ENCODE measurements at places on chromosomes 7 and 10. TPM values are rescaled to one million over a fixed set of nuclear protein-coding genes. Genes with fewer than 3 reads are reported as not detected.

Gene TMEM196
- not detected for total RNA-seq

Gene CALML3
- total RNA-seq, result not detected

Gene GIMAP6
- 1.2 TPM for total RNA-seq

- H3K27me3 ChIP-seq, result peaks cover 18% of the 10 kb centered on the region
- no peak overlapping the region for H3K4me3 ChIP-seq
- DNase-seq, result no peak
- H3K4me1 ChIP-seq, result no peaks in the 10 kb centered on the region
- no peaks in the 10 kb centered on the region for H3K36me3 ChIP-seq
These were observed 119.1 kb upstream of the KMT2E start for GRCh38 chr7:104894726-104895521.

DNA sequence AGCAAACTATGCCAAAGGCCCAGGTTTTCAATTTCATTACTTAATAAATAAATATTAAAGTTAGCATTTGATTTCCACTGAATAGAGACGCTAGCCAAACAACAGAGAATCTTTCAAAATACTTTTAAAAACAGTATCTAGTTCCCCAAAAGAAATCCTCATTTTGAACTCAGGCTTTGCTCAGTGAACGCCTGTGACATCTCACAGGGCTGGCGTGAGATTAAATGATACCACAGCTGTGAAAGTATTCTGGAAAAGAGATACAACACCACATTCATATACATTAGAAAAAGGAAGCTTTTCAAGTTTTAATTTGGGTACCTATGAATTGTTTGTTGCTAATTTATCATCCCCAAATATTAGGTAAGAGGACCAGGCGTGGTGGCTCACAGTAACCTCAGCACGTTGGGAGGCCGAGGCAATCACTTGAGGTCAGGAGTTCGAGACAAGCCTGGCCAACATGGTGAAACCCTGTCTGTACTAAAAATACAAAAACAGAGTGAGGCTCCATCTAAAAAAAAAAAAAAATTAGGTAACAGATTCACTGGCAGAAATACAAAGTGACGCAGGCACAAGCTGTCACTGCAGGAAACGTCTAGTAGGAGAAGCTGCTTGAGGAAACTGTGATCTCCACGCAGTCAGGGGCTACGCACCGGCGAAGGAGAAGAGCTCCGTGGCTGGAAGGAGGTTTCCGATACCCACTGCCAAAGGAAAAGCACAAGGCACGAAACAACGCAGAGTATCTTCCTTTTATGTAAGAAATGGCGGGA, 50.0 kb downstream of the AMZ1 start:
- H3K36me3 ChIP-seq, result peaks cover 4% of the 10 kb centered on the region
- H3K4me3 ChIP-seq, result no peak overlapping the region
- no peak for DNase-seq
- no peaks in the 10 kb centered on the region for H3K27me3 ChIP-seq
- peaks cover 1% of the 10 kb centered on the region for H3K4me1 ChIP-seq

- no peaks in the 10 kb centered on the region for H3K4me1 ChIP-seq
- H3K27ac ChIP-seq, result no peak overlapping the region
- no peak overlapping the region for H3K4me3 ChIP-seq
- DNase-seq, result no peak
- no peaks in the 10 kb centered on the region for H3K36me3 ChIP-seq
- no peaks in the 10 kb centered on the region for H3K27me3 ChIP-seq
These were observed 106.4 kb upstream of the TCF7L2 start for GRCh38 chr10:112843623-112844022.

DNA sequence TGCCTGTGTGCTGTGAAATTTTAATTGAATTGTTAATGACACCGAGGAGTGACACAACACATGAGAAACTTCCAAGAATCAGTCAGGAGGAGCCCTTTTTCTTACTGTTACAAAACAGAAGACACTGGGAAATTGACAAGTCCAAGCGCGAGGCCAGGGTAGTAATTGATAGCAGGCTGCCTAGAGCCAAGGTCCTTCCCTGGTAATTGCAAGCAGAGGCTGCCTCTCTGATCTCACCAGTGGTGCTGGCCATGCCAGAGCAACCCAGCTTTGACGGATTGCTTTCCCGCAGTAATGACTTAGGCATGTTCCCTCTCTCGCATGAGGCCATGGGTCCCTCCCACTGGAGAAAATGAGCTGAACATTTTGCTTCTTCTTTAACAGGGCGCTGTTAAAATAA, 111.5 kb downstream of the LRMDA start:
- H3K27me3 ChIP-seq, result peaks cover 55% of the 10 kb centered on the region
- no peaks in the 10 kb centered on the region for H3K36me3 ChIP-seq
- no peak for DNase-seq
- peaks cover 10% of the 10 kb centered on the region for H3K4me1 ChIP-seq
- no peak overlapping the region for H3K27ac ChIP-seq

DNA sequence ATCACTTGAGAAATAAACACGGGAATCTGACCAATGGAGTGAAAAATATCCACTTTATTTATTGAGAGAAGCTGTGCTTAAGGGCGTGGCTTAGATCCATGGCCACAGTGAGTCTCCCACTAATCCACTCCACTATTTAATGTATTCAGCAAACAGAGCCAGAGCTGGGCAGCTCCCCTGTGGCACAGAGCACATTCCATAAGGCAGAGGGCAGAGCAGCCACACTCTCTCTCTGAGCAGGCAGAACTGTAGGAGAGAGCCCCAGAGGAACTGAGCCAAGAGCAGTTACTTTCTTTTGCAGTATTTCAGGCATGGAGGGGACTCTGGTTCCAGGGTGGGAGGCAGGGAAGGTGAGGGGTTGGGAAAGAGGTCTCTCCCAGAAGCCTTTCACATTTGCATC, 106.0 kb downstream of the GALNT17 start:
- no peak for DNase-seq
- H3K36me3 ChIP-seq, result no peaks in the 10 kb centered on the region
- H3K27me3 ChIP-seq, result no peaks in the 10 kb centered on the region
- no peaks in the 10 kb centered on the region for H3K4me1 ChIP-seq
- H3K4me3 ChIP-seq, result no peak overlapping the region

DNA sequence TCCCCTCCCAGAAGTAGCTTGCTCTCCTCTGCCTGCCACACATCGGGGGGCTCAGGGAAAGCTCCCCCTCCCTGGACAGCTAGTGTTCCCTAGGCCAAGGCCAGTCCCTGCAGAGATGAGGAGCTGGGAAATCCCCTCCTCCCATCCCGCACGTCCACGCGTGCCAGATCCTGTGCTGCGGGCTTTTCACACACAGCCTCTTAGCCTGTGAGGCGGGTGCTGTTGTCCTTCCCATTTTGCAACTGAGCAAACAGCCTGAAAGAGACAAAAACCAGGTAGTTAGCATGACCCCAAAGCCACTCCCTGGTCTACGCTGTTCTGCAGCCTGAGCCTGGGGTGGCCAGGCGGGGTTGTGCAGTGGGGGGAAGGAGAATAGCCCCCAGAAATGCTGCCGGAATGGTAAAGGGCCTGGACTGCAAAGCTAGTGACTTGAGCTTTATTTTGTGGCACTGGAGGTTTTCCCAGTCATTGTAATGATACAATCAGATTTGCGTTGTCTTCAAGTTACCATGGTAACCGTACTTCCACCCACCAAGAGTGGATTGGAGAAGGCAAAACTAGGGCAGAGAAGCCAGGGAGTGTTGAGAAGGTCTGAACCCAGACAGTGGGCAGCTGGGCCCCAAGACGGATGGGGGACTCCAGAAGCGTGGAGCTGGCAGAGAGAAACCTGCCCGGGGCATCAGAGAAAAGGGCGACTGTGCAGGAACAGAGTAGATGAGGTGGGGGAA, 98.6 kb upstream of the KCTD7 start:
- H3K4me3 ChIP-seq, result no peak overlapping the region
- no peaks in the 10 kb centered on the region for H3K4me1 ChIP-seq
- no peaks in the 10 kb centered on the region for H3K27me3 ChIP-seq
- DNase-seq, result no peak

DNA sequence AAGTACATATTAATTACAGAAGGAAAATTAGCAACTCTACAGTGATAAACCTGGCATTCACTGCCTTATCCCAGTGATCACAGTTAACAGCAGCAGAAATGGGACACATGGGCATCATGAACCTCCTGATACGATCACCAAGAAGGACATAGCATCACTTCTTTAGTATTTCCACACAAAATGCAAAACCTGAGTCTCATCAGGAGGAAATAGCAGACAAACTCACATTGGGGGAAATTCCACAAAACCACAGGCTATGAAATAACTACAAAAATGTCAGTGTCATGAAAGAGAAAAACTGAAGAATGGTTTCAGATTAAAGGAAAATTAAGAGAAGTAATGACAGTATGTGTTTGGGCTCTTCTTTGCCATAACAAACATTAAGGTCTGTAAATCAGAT, 12.0 kb upstream of the PURB start:
- no peaks in the 10 kb centered on the region for H3K4me1 ChIP-seq
- no peak overlapping the region for H3K27ac ChIP-seq
- no peak for DNase-seq
- H3K4me3 ChIP-seq, result no peak overlapping the region

DNA sequence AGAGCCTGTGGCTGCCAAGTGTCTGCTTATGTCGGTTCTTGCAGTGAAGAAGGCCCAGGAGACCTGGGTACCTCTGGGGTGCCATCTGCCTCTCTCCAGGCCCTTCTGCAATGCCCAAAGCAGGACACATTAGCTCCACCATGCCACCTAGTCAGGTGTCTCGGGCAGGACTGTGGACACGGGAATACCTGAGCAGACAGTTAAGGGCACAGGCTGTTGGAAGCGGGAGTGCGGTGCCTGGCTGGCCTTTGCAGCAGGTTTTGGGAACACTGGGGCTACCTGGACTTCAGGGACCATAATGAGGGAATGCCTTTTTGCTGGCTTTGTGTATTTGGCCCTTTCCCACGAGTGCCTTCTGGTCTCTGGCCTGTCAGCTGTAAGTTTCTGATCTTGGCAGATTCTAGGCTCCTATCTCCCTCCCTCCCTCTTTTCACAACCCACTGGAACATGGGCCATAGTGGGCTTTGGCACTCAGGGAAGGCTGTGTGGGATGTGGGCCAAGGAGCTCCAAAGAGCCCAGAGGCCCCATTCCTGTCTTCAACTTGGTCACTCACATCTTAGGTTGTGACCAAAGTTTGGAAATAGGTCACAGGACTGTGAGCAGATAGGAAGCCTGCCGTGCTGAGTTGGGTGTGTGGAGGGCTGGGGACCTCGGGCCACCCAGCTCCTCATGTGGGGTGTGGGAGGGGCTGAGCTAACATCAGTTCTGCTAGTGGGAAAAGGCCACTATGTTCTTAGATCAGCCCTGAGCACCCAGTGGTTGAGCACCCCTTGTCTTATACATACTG, 41.5 kb upstream of the CXCL12 start:
- no peaks in the 10 kb centered on the region for H3K36me3 ChIP-seq
- peaks cover 17% of the 10 kb centered on the region for H3K27me3 ChIP-seq
- no peak overlapping the region for H3K27ac ChIP-seq
- H3K4me1 ChIP-seq, result no peaks in the 10 kb centered on the region

- H3K36me3 ChIP-seq, result no peaks in the 10 kb centered on the region
- H3K27me3 ChIP-seq, result no peaks in the 10 kb centered on the region
- no peak overlapping the region for H3K4me3 ChIP-seq
- no peak for DNase-seq
These were observed 100.6 kb upstream of the ELMO1 start for GRCh38 chr7:37549076-37549931.

- no peaks in the 10 kb centered on the region for H3K4me1 ChIP-seq
- no peaks in the 10 kb centered on the region for H3K36me3 ChIP-seq
- no peak overlapping the region for H3K27ac ChIP-seq
- no peak for DNase-seq
- H3K4me3 ChIP-seq, result no peak overlapping the region
- H3K27me3 ChIP-seq, result peaks cover 9% of the 10 kb centered on the region
These were observed 181.6 kb downstream of the PTPN20 start for GRCh38 chr10:47092831-47093230.

GRCh38 chr7:132179080-132179430, 397.2 kb downstream of the PLXNA4 start:
- DNase-seq, result no peak
- no peaks in the 10 kb centered on the region for H3K4me1 ChIP-seq
- H3K27ac ChIP-seq, result no peak overlapping the region
- H3K36me3 ChIP-seq, result no peaks in the 10 kb centered on the region
- no peak overlapping the region for H3K4me3 ChIP-seq

GRCh38 chr7:98322331-98323270, 41.1 kb downstream of the BRI3 start:
- no peaks in the 10 kb centered on the region for H3K4me1 ChIP-seq
- no peaks in the 10 kb centered on the region for H3K27me3 ChIP-seq
- no peak overlapping the region for H3K4me3 ChIP-seq

GRCh38 chr7:108382932-108383331, 73.3 kb downstream of the NRCAM start:
- H3K27ac ChIP-seq, result no peak overlapping the region
- no peak overlapping the region for H3K4me3 ChIP-seq
- no peaks in the 10 kb centered on the region for H3K36me3 ChIP-seq

DNA sequence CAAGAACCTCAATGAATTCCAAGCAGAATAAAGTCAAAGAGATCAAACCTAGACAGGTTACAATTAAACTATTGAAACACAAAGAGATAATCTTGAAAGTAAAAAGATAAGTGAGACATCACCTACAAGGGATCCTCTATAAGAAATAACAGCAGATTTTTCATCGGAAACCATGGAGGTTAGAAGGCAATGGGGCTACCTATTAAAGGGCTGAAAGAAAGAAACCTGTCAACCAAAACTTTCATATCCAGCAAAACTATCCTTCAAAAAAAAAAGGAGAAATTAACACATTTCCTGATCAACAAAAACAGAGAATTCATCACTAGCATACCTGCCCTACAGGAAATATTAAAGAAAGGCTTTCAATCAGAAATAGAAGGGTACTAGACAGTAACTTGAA, 244.9 kb downstream of the ARHGAP12 start:
- DNase-seq, result no peak
- H3K4me1 ChIP-seq, result no peaks in the 10 kb centered on the region
- H3K4me3 ChIP-seq, result no peak overlapping the region
- H3K36me3 ChIP-seq, result no peaks in the 10 kb centered on the region
- no peak overlapping the region for H3K27ac ChIP-seq

DNA sequence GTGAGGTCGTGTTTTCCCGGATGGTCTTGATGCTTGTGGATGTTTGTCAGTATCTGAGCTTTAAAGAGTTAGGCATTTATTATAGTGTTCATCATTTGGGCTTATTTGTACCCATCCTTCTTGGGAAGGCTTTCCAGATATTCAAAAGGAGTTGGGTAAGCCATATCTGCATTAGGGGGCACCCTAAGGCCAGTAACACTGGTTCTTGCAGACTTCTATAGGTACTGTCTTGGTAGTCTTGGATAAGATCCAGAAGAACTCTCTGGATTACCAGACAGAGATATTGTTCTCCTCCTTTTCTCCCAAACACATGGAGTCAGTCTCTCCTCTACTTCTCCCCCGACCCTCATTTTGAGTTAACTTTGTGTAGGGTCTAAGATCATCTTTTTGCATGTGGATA, 92.8 kb downstream of the SDK1 start:
- DNase-seq, result no peak
- H3K36me3 ChIP-seq, result no peaks in the 10 kb centered on the region
- H3K4me1 ChIP-seq, result no peaks in the 10 kb centered on the region
